ENCODE measurements at places on chromosomes 11 and 22. TPM values are rescaled to one million over a fixed set of nuclear protein-coding genes. Genes with fewer than 3 reads are reported as not detected.

ANO1 gene
- not detected for total RNA-seq

FXYD2 gene
- total RNA-seq = not detected

CCDC15 gene
- 5.6 TPM for total RNA-seq

BCO2 gene
- total RNA-seq = 0.73 TPM

INS gene
- not detected for total RNA-seq

DCDC1 gene
- total RNA-seq = 0.21 TPM

KRTAP5-8 gene
- not detected for total RNA-seq

CREB3L1 gene
- total RNA-seq = not detected

CCDC88B gene
- total RNA-seq = 74.5 TPM

FAM180B gene
- total RNA-seq = not detected

All from activated CD4-positive, alpha-beta memory T cell treated with anti-CD3 and anti-CD28 coated beads for 36 hours (primary cell).